ENCODE measurements at places on chromosomes 7 and 10. TPM values are rescaled to one million over a fixed set of nuclear protein-coding genes. Genes with fewer than 3 reads are reported as not detected.

GRCh38 chr10:103576862-103577261 lies 83.4 kb downstream of the NEURL1 start:
- peak; percentile 53 for DNase-seq

DNA sequence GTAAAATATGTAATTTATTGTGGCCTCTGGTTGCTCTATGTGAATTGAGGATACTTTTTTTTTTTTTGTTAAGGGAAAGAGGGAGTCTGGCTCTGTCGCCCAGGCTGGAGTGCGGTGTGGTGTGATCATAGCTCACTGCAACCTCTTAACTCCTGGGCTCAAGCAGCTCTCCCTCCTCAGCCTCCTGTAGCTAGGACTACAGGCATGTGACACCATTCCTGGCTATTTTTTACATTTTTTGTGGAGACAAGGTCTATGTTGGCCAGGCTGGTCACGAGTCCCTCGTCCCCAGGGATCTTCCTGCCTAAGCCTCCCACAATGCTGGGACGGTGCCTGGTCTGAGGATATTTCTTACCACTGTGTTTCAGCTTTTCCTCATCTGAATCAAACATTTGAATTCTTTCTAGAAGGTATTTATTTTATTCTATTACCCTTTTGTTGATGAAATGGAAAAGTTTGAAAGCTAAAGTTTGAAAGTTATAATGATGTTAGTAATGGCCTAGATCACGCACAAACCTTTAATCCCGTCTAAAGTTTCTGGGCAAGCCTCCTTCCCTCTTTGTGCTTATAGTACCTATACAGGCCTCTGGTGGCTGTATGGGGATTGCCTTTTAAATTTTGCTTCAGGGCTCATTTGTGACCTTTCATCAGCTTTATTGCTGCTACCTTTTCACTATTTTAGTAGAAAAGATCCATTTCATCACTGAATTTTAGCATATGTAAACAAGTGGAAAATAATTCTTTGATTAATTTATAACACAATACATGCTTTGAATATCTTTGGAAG lies 2.0 kb downstream of the IFRD1 start:
- peak; percentile 58 for DNase-seq

GRCh38 chr7:6256677-6257535 lies 15.5 kb downstream of the CYTH3 start:
- DNase-seq = peak; percentile 47

DNA sequence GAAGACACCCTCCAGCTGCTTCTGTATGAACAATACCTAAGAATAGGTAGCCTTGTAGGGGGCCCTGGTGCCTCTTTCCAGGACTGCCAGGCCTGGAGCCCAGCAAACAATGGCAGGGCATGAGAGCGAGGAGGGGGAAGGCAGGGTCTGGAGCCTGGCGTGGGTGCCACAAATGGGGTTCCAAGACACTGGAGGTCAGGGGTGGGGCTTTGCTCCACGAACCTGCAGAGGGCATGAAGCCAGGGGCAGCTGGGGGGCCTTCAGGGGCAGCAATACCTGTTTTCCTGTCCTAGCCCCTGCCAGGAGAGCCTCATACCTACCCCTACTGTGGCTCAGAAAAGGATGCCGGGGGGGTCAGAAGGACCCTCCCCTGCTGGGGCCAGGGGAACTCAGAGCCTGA lies 61.6 kb downstream of the SLC29A4 start:
- DNase-seq = no peak

DNA sequence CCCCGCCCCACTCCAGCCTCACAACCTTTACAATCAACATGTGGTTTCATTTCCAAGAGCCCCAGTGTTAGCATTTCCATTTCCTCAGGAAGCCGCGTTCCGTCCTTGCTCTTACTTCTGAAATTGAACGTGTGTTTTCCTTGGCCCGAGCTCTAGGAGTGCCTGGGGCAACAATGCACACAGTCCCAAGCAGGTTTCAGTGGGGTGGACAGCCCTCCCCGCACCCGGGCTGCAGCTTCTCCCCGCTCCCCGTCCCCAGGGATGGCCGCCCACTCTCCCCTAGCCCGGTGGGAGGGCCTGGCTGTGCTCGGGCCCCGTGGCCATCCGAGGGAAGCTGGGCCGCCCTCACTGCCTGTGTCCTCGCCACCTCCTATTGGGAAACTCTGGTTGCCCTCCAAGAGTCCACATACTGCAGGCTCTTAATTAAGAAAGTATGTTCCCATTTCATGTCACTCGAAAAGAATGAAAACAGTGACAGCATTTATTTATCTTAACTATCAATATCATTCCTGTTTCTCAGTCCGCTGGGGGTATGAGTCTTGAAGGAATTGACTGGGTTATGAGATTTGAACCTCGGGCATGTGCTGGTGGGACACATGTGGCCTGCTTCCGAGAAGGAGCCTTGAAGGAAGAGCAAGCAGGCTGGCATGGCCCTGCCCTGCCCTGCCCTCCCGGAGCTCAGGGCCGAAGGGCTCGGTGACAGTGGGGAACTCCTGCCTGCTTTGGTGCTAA lies 163.8 kb downstream of the GRK5 start:
- DNase-seq = peak; percentile 61

DNA sequence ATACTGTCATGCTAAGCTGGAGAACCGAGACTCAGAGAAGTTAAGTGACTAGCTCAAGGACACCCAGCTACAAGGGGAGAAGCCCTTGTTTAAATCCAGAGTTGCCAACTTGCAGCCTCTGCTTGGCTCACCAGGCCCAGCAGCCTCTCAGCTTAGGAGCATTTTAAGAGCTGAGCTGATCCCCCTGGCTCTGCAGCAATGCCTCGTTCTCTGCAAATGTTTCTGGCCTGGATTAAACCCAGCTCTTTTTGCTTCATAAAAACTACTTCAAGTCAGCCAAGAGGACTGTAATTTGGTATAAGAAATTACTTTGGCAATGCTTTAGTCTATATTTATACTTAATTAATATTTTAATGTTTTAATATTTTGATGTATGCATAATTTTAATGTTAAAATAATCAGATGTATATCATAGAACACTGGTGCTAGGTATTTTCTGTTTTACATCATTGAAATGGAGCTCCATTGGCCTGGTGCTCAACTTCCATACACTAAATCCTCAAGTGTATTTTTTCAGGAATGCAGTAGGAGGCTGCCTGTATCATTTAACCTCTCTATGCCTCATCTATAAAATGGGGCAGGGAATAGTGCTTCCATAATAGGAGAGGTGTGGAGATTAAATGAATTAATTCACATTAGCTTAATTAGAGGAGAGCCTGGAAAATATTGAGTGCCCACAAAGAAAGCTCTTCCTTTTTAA lies 184.2 kb downstream of the EMX2 start:
- no peak for DNase-seq

GRCh38 chr7:116653204-116653603 lies 18.8 kb upstream of the MET start:
- no peak for DNase-seq

DNA sequence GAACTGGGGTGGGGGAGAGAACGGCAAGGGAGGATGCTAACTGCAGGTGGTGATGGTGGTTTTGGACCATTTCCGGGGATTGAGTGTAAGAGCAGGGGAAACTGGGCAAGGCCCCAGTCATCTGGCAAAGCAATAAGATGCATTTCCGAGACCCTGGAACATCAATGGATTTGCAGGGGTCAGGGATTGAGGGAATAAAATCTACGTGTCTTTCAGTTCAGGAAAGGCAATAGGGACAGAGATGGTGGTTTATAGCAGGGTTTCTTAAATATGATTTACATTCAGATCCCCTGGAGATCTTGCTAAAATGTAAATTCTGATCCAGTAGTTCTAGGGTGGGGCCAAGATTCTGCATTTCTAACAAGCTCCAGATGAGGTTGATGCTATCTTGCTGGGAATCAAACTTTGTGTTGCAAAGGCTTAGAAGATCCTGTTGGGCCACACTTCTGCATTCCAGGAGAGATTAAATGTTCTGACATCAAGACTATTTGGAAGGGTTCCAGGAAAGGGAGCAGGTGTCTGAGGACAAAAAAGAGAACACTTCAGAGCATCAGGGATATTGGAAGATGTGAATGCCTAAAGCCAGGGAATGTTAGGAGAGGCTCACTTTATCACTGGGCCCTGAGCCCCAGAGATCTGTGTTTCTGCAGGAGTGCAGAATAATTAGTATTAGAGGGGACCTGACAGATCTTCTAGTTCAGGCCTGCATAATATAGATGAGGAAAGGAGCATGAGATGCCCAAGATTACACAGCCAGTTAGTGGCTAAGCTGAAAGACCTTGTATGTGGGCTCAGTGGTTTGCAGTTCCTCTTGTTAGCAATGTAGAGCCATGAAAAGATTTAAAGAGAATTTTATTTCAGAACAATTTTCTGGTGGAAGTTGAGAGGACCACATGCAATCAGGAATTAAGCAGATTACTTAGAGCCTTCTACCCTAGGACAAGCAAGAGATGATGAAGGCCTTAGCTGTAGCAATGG lies 32.4 kb downstream of the BLNK start:
- no peak for DNase-seq

DNA sequence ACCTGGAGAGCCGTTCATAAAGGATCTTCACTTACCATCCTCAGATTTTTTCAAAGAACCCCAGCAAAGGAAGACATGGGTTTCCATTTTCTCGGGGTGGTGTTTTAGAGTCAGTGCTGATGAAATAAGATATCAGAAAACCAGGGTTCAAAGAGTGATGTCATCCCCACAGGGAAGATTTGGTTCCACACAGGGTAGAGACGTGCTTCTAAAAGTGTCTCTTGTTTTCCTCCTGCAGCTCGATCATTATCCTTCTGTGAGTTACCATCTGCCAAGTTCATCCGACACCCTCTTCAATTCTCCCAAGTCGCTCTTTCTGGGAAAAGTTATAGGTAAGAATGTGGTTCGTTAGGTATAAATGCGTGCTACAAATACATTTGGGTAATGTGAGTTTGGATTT lies 323.8 kb upstream of the C7orf33 start:
- no peak for DNase-seq

GRCh38 chr7:27636326-27637006 lies 26.2 kb downstream of the HIBADH start:
- peak; percentile 72 for DNase-seq

DNA sequence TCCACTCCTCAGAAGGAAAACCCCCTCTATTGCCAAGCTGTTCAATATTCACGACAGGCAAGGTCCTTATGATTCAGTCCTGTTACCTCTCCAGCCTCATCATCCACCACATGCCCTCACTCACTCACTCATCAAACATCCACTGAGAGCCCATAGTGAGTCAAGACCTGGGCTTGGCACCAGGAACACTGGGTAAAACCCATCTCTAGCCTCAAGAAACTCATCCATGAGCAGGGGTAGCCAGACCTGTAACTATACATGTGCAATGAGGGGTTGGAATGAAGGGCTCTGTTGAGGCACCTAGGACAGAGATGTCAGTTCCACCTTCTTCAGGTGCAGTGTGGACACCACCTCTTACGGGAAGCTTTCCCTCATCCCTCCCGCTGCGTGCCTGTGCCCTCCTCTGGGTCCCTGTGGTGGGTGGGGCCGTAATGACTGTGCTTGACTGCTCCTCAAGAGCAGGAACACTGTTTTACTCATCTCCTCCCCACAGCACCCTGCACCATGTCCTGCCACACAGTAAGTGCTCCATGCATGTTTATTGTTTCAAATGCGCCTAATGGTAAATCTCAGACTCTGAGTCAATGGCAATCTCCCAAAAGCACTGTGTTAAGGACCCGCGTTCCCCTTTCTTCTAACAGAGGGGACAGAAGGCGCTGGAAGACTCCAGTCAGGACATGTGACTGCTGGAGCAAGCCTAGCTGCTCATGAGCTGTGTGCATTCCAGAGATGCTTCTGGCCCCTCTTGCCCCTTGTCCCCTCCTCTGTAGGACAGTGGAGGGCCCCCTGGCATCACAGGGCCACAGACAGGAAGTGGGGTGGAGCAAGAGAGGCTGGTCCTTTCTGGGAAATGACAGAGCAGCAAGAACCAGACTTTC lies 95.4 kb downstream of the HIPK2 start:
- DNase-seq = peak; percentile 77

GRCh38 chr10:128377988-128378387 lies 251.8 kb upstream of the MKI67 start:
- DNase-seq = no peak

GRCh38 chr7:156999958-157000726 lies 10.3 kb downstream of the MNX1 start:
- DNase-seq = no peak

The EBF3 gene
- total RNA-seq = not detected

The UNCX gene
- total RNA-seq = not detected

The HMX3 gene
- not detected for total RNA-seq

The GPR26 gene
- total RNA-seq = not detected

The IL6 gene
- total RNA-seq = 5.5 TPM

The MDH2 gene
- total RNA-seq = 200 TPM
